Tibial nerve (tissue), 4 donors: ENCODE measurements at places on chromosomes 11 and 22.

GRCh38 chr22:35085621-35086020, 19.7 kb downstream of the ISX start:
- DNase-seq = no peak

DNA sequence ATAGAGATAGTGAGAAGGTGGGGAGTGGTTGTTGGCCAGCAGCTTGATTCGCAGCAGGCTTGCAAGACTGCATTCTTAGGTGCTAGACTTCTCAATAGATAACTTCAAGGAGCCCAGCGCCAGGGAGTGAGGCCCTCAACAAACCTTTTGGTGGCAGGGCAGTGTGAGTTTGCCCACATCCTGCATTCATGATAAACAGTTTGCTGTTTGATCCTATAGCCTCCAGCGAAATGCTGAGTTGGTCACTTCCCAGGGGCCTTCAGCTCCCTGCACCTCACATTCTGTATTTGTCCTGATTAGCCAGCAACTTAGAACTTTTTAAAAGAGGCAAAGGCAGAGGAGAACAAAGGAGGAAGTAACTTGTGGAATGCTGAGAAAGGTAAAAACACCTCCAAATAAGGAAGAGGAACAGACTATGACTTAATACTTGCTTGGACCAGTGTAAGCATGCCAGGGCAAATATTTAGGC, 25.1 kb downstream of the OR10A6 start:
- no peak for DNase-seq

GRCh38 chr22:44566911-44567310, 68.9 kb upstream of the RTL6 start:
- DNase-seq = no peak

DNA sequence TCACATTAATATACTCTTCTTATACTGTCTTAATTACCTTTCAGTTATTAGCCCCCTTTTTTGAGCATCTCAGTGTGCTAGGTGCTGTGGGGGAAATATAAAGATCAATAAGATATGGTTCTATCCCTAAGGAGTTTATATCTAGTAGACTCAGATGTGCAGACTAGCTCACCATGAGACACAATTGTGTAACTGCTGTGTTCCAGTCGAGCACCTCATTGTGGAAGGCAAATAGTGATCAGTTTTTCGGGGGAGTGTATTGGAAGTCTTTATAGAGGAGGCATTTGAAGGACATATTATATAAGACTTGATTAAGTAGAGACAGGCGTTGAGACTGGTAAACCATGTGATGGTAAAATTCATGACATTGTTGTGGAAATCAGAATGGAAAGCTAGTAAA, 11.8 kb downstream of the PDE3B start:
- no peak for DNase-seq

- peak; percentile 21 for DNase-seq
These were observed 2.2 kb downstream of the FXYD2 start for GRCh38 chr11:117822074-117823033.

- DNase-seq = peak; percentile 64
These were observed 10.4 kb upstream of the SREBF2 start for GRCh38 chr22:41822317-41823057.

DNA sequence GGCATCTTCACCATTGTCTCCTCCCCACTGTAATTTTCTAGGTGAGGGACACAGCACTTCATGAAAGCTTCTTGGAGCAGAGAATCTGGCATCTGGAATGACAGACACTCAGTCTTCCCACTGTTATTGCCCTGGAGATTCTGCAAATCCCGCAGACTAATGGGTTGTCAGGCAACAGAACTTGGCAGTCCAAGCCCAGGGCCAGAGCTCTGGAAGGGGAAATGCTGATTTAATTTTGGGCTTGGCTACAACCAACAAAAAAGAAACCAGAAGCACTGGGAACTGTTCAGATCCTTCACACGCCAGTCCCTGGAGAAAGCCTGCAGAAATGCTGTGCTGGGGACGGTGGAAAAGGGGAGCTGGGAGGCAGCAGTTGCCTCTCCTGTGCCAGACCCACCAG, 71.5 kb upstream of the BID start:
- no peak for DNase-seq

DNA sequence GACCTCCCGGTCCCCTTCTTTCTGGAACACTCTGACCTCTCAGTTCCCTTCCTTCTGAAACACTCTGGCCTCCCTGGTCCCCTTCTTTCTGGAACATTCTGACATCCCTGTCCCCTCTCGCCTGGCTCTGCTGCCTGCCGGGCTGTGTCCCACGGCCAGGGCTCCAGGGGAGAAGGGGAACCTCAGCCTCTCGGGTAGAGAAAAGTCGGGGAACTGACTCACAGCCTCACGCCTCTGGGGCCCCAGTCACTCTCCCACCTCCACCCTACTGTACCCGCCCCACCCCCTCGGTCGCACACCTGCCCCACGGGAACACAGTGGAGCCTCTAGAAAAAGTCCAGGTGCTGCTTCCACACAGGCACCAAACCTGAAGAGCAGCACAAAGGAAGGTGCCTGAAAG, 93.3 kb downstream of the BRD1 start:
- DNase-seq = no peak

- no peak for DNase-seq
These were observed 129.8 kb downstream of the DBX1 start for GRCh38 chr11:20030472-20030871.

GRCh38 chr22:29369460-29369859, 18.9 kb downstream of the AP1B1 start:
- DNase-seq = peak; percentile 67

- DNase-seq = no peak
These were observed 10.9 kb upstream of the PHLDB1 start for GRCh38 chr11:118596224-118597146.

- DNase-seq = no peak
These were observed 39.5 kb upstream of the GCAT start for GRCh38 chr22:37768273-37768672.

- no peak for DNase-seq
These were observed 79.4 kb downstream of the PRR5L start for GRCh38 chr11:36375353-36376008.

GRCh38 chr11:110830747-110831146, 118.5 kb upstream of the ARHGAP20 start:
- DNase-seq = no peak

- DNase-seq = no peak
These were observed 688.7 kb downstream of the ETS1 start for GRCh38 chr11:127898422-127899365.

- no peak for DNase-seq
These were observed 139.0 kb downstream of the KCNC1 start for GRCh38 chr11:17873586-17873985.

- DNase-seq = no peak
These were observed 1.2 kb downstream of the DDX6 start for GRCh38 chr11:118789501-118790356.

GRCh38 chr22:49188591-49188990, 639.1 kb downstream of the BRD1 start:
- DNase-seq = no peak

- no peak for DNase-seq
These were observed 117.4 kb upstream of the TMEM45B start for GRCh38 chr11:129698212-129698611.

DNA sequence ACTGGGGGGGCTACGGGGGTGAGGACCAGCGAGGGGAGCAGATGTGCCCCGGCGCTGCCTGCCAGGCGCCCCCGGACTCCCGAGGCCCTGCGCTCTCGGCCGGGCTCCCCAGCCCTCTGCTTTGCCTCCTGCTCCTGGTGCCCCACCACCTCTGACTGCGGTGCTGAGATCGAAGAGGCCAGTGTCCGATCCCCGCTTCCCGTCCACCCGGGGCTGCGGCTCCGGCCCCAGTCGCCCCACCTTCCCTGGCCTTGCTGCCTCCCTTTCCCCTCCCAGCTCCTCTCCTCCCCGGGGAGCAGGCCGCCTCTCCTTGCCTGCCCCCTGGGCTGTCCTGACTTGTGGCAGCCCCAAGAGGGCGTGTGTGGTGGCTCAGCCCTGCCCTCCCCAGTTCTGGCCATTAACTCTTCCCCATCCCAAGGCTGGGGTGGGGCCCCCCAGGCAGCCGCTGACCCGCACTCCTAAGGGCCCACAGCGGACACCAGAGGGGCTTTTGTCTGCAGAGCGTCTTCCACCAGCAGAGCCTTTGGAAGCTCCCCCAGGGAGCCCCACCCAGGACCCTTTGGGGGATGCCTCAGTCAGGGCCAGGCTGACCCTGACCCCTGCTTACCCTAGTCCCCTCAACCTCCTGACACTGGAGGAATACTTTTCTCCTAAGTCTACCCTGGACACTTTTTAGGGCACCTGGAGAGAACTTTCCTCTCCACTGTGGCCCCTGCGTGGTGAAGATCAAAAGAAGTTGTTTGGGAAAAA, 16.6 kb downstream of the RTN4RL2 start:
- no peak for DNase-seq

DNA sequence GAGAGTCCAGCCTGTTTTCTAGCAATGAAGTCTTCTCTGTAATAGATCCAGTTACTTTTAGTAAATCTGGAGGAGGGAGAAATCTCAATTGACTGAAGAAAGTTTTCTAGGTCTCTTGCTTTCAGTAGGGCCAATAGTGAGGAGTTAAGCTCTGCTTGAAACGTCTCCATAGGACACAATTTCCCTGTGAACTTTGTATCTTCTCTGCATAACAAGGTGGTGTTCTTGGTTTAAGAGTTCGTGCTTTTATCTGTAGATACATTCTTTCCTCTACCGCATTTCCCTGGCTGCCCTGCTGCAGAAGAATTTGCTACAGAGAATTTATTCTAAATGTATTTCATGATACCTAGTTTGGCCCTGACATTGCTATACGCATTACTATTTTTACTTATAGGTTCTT, 183.1 kb downstream of the ARHGAP42 start:
- no peak for DNase-seq

DNA sequence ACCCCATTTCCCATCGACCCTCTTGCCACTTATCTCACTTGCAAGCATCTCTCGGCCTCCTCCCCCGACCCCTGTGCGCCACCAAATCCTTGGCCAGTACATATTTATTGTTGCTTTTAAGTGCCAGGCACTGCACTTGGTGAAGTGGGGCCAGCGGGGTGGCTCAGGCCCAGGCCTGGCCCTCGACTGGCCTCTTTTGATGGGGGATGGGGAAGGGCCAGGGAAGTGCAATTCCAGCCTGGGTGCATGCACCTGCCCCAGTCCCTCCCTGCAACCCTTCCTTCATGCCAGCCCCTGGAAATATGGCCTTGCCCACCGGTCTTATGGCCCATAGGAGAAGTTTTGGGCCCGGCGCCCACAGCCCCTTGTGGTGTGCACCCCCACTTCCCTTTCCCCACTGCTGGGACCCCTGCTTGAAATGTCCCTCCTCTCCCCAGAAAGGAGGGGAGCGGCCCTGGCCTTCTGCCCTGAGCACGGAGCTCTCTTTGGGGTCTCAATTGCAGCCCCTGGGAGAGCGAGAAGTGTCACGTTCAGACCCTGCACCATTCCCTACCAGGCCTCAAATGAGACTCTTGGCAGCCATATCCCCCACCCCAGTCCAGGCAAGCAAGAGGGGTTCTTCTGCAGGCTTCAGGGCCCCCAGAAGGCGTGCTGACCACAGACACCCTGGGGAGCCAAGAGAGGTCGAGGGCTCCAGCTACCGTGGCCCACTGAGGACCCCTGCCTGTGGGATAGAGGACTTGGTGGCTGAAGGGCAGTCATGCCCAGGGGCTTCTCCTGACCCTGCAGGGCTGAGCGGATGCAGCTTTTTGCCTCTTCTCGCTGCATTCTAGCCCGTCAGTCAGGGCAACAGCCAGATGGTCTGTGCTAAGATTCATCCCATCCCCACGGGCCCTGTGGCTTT, 961 bp downstream of the SUSD2 start:
- DNase-seq = no peak

DNA sequence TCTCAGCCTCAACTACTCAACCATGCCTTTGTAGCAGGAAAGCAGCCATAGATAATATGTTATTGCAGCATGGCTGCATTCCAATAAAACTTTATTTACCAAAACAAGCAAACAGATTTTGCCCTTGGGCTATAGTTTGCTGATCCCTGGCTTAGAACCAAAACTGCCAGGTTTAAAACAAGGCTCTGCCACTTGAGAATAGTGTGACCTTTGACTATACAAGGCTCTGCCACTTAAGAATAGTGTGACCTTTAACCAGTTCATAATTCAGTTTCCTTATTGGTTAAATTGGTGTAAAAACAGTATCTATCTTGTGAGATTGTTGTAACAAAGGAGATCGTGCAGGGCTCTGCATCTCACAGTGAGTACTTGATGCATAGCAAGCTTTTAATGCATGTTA, 217.3 kb upstream of the MTNR1B start:
- DNase-seq = no peak

DNA sequence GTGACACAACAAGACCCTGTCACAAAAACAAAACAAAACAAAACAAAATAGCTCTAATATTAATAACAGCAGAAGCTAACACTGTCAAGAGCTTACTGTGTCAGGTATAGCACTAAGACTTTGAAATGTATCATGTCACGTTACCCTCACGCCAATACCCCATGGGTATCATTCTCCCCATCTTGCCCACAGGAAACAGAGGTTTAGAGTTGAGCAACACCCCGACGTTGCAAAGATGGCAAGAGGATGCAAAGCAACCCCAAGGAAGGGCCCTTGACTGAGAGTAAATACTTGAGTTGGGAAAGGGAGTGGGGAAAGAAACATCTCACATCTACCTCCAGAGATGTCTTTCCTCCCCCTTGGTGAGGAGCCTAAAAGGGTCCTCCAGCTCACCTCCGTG, 366.8 kb downstream of the LARGE1 start:
- no peak for DNase-seq

GRCh38 chr22:29306175-29306834, at the start of gene GAS2L1:
Gene GAS2L1, plus strand, starts transcription at chr22:29306650. Its CDS starts 1,456 bp downstream, at chr22:29308106.
- DNase-seq = peak; percentile 68

DNA sequence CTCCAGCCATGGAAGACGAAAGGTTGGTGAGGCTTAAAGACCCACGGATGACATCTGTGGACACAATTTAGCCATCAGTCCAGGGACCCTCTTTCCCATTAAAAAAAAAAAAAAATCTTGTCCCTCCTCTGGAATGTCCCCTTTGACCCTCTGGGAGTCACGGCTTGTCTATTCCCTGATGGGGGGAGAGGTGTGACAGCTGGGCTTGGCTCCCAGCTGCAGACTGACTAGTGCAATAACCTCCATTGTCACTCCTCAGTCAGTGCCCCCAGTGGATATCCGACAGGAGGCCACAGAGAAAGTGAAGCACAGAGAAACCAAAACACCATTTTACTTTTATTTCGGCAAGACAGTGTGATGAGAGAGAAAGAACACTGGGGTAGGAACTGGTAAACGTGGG, 2.7 kb upstream of the VSIG2 start:
- no peak for DNase-seq
